ENCODE measurements at places on chromosomes 3 and 15.

GRCh38 chr3:31461426-31461825 lies 71.3 kb upstream of the STT3B start:
- no peak for DNase-seq

- DNase-seq = no peak
Observed at GRCh38 chr3:135034891-135035440, 239.9 kb downstream of the EPHB1 start.

GRCh38 chr3:58519668-58520402 lies 17.2 kb downstream of the ACOX2 start:
- no peak for DNase-seq

GRCh38 chr3:195154793-195155535 lies 116.0 kb downstream of the XXYLT1 start:
- no peak for DNase-seq

GRCh38 chr3:171001957-171002694 lies 24.4 kb downstream of the SLC2A2 start:
- DNase-seq = no peak

- no peak for DNase-seq
Observed at GRCh38 chr15:32918547-32918946, 200.7 kb downstream of the GREM1 start.

DNA sequence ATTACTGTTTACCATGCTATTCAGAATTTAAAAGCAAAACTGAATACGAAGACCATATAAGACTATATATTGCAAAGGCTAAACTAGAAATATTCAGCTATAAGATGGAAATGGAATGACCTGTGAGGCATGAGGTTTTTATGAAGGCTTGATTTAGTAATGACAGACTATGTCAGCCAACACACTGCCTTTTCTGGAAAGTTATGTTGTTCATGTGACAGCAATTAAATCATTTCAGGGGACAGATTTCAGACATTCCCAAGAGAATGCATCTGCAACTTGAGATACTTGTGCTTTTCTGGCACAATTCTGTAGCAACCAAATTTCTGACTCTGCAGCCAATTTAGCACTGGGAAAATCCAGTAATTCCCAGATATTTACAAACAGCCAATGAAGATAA lies 8.6 kb upstream of the GATM start:
- DNase-seq = no peak

- no peak for DNase-seq
Observed at GRCh38 chr3:53287131-53287629, 31.4 kb upstream of the TKT start.

DNA sequence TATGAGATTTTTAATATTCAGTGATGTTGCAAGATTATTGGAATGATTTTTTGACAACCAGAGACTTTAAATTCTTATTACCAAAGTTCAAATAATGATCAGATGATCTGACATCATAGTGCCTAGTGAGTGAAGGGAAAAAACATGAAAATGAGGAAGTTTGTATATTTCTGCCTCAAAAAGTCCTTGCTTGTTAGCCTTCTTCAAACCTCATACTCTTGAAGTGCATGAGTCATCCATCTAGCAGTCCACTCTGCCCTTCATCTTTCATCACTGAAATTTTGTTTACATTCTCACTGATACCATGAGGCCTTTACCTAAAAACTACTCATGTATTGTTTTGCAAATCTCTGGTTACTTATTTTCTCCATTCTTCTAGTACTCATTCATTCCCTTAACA lies 23.9 kb upstream of the OR5H6 start:
- no peak for DNase-seq

DNA sequence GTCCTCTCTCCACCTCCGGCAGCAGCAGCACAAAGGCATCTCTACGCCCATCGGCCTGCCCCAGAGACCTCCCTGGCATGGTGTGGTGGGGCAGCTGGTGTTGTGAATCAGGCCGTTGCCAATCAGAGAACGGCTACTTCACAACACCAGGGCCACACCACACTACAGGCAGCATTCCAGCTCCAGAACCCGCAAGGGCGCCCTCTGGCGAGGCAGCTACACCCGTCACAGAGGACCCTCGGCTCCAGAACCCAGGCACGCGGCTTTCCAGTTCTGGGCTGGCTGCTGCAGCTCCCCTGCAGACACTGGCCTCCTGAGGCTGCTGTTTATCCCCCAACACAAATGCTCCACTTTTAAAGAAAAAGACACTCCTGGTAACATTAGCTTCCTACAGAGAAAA lies 127.5 kb upstream of the TOPAZ1 start:
- DNase-seq = peak; percentile 13

DNA sequence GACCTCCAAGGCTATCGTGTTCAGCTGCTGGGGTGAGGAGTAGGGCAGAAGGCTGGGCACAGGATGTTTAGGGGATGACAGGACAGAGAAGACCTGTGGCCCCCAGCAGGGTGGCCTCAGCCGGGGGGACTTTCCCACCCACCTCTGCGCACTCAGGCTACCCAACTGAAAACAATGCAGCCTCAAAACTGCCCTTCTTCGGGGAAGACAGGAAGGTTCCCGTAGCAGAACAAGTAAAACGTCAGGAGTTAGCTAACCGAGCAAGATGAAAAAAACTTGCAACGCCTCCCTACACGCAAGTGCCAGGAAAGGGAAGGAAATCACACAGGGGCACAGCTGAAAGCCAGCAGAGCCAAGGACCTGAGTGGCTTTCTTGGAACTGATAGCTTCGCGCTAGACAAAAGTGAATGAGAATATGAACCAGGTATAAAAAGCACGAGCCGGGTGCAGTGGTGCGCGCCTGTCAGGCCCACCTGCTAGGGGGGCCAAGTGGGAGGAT lies 38.4 kb upstream of the FURIN start:
- no peak for DNase-seq

DNA sequence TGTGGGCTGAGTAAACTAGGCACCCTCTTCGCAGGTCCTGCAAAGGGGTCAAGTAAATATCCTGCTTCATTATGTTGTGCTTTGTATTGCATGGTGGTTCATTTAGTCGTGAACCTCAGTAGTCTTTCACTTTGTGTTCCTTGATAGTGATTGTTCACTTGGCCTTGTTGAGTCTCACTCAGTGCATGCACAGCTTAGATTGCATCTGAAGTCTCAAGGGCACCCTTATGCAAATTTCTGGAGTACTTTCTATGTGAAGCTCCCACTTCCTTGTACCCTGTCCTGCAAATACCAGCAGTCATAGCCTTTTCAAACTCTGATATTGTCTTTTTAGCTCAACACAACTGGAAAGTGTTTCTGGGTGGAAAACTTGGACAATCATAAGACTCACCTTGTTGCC lies 519.2 kb downstream of the NAALADL2 start:
- no peak for DNase-seq

DNA sequence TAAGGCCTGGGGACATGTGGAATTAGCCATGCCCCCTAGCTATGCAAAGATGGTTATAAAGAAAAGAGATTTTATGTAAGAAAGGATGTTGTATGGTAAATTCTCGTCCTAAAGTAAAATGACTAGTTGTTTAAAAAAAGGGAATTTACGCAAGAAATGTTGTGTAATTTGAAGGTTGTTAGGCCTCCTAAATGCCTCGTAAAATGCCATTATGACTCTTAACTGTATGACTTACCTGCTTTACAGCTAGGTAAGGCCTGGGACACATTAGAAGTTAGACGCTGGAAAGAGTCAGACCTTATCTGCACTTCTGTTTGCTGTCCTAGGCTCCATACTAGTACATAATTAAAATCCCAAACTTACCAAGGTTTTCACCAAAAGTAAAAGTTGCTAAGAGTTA lies 17.5 kb upstream of the HHATL start:
- DNase-seq = no peak

DNA sequence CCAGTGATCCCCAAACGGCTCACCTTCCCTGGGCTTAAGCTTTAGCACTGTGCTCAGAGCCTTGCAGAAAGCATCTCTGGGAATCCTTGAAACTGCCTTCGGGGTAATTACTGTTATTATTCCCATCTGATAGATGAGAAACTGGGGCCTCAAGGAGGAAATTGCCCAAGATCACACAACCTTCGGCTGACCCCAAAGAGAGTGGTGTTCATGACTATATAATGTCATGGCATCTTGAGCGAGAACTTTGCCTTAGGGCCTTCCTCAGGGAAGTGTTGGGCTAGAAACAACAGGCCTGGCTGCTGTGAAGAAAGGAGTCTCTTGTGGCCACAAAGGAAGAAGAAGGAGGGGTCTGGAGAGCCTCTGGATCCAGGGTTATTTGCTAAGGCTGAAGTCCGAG lies 388.7 kb upstream of the CFAP20DC start:
- no peak for DNase-seq

- DNase-seq = no peak
Observed at GRCh38 chr15:72205273-72205672, 7.7 kb upstream of the GRAMD2A start.

- no peak for DNase-seq
Observed at GRCh38 chr15:33671456-33671855, 296.8 kb upstream of the CHRM5 start.

DNA sequence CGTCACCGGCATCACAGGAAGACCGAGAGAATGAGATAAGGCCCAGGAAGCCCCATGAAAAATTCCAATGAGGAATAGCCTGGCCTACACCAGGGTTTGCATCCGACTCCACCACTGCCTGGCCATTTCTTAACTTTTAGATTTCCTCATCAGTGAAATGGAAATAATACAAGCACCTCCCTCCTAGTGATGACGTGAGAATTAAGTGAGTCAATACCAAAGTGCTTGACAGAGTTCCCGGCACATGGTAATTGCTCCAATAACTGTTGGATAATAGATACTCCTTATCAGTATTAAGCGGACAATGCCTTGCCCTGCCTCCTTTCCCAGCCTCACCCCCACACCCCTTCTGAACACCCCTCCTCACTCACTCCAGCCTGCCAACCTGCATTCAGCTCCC lies 105.4 kb downstream of the TLE3 start:
- DNase-seq = no peak

All from stimulated activated CD4-positive, alpha-beta T cell treated with anti-CD3 and anti-CD28 coated beads, Interleukin-4, amount 100 ng/mL, for 4 hours (primary cell).